Activated CD4-positive, alpha-beta memory T cell treated with anti-CD3 and anti-CD28 coated beads, Interleukin-2, amount 10 ng/mL, durations not matched to agents 7 days and 5 days (primary cell): ENCODE measurements at places on chromosomes 5 and 9. TPM values are rescaled to one million over a fixed set of nuclear protein-coding genes. Genes with fewer than 3 reads are reported as not detected.

DNA sequence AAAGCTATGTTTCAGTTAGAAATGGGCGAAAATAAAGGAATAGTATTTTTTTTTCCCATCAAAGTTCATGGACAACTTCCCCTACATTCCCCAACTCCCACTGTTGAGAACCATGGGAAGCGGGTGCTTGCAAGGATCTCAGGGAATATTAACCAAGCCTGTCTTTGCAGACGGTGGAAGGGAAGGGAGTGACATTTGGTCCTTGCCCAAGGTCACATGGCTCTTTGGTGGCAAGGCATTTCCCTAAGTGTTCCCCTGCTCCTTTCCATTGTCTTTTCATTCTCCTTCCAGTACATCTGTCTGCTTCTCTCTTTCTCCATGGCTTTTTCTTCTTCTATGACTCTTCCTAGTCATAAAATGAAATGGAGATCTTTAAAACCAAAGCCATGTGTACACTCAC is 19.0 kb downstream of the C9orf57 start:
- H3K4me1 ChIP-seq = peaks cover 4% of the 10 kb centered on the region
- no peak overlapping the region for H3K27ac ChIP-seq
- H3K4me3 ChIP-seq = no peak overlapping the region
- H3K36me3 ChIP-seq = no peaks in the 10 kb centered on the region

- H3K36me3 ChIP-seq = peaks cover 10% of the 10 kb centered on the region
- DNase-seq = peak; percentile 90
- peak overlapping the region; percentile 91 for H3K27ac ChIP-seq
- no peaks in the 10 kb centered on the region for H3K27me3 ChIP-seq
Observed at GRCh38 chr9:136882109-136882946, 4.0 kb upstream of the TRAF2 start.

- peaks cover 56% of the 10 kb centered on the region for H3K4me1 ChIP-seq
- H3K4me3 ChIP-seq = peak overlapping the region; percentile 15
- H3K27me3 ChIP-seq = no peaks in the 10 kb centered on the region
- no peak for DNase-seq
- H3K36me3 ChIP-seq = peaks cover 15% of the 10 kb centered on the region
- H3K27ac ChIP-seq = no peak overlapping the region
Observed at GRCh38 chr9:116688806-116689485, 1.8 kb downstream of the TRIM32 start.

The ALDOB gene
- total RNA-seq = not detected

GRCh38 chr5:1652873-1653697 is 129.3 kb upstream of the LPCAT1 start:
- peaks cover 31% of the 10 kb centered on the region for H3K27me3 ChIP-seq
- H3K36me3 ChIP-seq = no peaks in the 10 kb centered on the region
- no peak overlapping the region for H3K4me3 ChIP-seq

The EFNA5 gene
- total RNA-seq = not detected

The ADRB2 gene
- total RNA-seq = 6.9 TPM

GRCh38 chr5:116750631-116751580 is 176.3 kb upstream of the SEMA6A start:
- no peaks in the 10 kb centered on the region for H3K36me3 ChIP-seq
- no peaks in the 10 kb centered on the region for H3K4me1 ChIP-seq

GRCh38 chr9:84939774-84940173 is 270.2 kb downstream of the NTRK2 start:
- no peak overlapping the region for H3K27ac ChIP-seq
- H3K4me1 ChIP-seq = no peaks in the 10 kb centered on the region
- DNase-seq = no peak
- H3K4me3 ChIP-seq = no peak overlapping the region

DNA sequence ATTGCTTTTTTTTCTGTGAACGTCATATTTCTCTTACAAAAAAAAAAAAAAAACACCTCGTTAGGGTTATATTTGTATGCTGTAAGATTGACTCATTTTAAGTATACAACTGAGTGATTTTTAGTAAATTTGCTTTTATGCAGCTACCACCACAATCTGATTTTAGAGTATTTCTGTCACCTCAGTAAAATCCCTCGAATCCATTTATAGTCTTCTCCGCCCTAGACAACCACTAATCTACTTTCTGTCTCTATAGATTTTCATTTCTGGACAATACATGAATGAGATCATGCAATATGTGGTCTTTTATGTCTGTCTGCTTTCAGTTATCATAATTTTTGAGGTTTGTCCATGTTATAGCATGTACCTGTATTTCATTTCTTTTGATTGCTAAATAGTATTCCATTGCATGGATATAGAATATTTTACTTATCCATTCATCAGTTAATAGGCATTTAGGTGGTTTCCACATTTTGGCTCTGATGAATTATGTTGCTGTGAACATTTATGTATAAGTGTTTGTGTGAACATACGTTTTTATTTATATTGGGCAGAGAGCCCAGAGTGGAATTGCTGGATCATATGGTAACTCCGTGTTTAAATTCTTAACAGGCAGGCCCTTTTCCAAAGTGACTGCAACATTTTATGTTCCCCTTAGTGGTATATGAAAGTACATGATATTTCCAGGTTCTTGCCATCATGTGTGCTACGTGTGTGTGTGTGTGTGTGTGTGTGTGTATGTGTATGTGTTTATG is 171.4 kb downstream of the SGCD start:
- no peaks in the 10 kb centered on the region for H3K27me3 ChIP-seq
- no peak overlapping the region for H3K4me3 ChIP-seq
- no peaks in the 10 kb centered on the region for H3K4me1 ChIP-seq

DNA sequence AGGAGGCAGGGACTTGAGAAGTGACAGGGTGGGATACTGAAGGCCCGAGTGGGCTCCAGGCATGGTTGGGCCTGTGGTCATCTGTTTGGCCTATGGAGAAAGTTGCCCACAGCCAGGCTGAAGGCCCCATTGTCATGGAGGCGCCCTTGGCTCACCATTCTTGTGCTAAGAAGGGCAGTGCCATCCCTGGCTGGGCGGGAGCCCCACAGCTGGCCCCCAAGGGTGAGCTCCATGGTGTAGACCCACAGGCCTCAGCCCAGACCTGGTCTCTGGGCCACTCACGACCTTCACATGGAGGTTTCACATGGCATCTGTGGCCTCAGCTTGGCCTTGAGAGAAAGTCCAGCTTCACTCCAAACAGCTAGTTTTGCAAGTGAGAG is 34.3 kb upstream of the PRDM12 start:
- no peaks in the 10 kb centered on the region for H3K27me3 ChIP-seq
- no peak overlapping the region for H3K27ac ChIP-seq
- DNase-seq = no peak
- H3K4me3 ChIP-seq = no peak overlapping the region
- H3K36me3 ChIP-seq = peaks cover 33% of the 10 kb centered on the region
- H3K4me1 ChIP-seq = no peaks in the 10 kb centered on the region

The MORN5 gene
- not detected for total RNA-seq

GRCh38 chr9:928363-929042 is 48.0 kb upstream of the DMRT3 start:
- H3K36me3 ChIP-seq = no peaks in the 10 kb centered on the region
- peaks cover 15% of the 10 kb centered on the region for H3K27me3 ChIP-seq
- no peak for DNase-seq
- H3K27ac ChIP-seq = no peak overlapping the region
- no peak overlapping the region for H3K4me3 ChIP-seq
- H3K4me1 ChIP-seq = no peaks in the 10 kb centered on the region

DNA sequence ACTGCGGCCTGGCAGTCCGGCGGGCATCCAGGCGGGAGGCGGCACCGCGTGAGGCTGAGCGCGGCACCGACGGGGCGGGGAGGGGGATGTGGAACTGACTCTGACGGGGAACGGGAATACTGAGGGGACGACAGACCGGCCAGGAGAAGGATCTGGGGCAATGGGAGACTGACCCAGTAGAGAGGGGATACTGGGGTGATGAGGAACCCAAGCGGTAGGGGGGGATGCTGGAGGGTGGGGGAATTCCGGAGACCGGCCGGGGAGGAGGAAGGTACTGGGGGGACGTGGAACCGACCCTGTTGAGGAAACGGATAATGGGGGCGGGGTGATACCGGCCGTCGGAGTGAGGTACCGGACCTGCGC is 423 bp downstream of the IPPK start:
- no peaks in the 10 kb centered on the region for H3K27me3 ChIP-seq
- peaks cover 43% of the 10 kb centered on the region for H3K36me3 ChIP-seq
- peaks cover 45% of the 10 kb centered on the region for H3K4me1 ChIP-seq
- H3K27ac ChIP-seq = peak overlapping the region; percentile 59
- peak overlapping the region; percentile 96 for H3K4me3 ChIP-seq

- no peak overlapping the region for H3K4me3 ChIP-seq
- DNase-seq = no peak
- H3K36me3 ChIP-seq = peaks cover 13% of the 10 kb centered on the region
- no peak overlapping the region for H3K27ac ChIP-seq
Observed at GRCh38 chr9:128121924-128122808, 5.4 kb downstream of the PTGES2 start.

GRCh38 chr5:83714810-83715209 is 5.8 kb downstream of the HAPLN1 start:
- H3K27me3 ChIP-seq = peaks cover 8% of the 10 kb centered on the region
- DNase-seq = no peak
- H3K27ac ChIP-seq = no peak overlapping the region
- H3K4me3 ChIP-seq = no peak overlapping the region
- H3K36me3 ChIP-seq = no peaks in the 10 kb centered on the region
